ENCODE measurements at places on chromosomes 2 and 18.

DNA sequence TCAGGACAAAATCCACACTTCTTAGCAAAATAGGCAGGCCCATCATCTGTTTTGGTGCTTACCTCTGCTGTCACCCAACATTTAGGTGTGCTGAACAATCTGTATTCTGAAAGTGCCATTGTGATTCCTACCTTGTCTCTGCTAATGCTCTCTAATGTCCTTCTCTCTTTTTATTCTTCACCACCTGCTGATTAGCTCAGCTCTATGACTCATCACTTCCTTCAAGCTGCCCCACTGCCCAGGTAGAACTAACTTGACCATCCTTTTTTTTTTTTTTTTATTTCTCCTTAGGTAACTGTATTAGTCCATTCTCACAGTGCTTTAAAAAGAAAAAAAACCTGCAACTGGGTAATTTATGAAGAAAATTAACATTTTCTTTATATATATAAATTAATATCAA, 478.7 kb upstream of the POU3F3 start:
- DNase-seq: no peak

DNA sequence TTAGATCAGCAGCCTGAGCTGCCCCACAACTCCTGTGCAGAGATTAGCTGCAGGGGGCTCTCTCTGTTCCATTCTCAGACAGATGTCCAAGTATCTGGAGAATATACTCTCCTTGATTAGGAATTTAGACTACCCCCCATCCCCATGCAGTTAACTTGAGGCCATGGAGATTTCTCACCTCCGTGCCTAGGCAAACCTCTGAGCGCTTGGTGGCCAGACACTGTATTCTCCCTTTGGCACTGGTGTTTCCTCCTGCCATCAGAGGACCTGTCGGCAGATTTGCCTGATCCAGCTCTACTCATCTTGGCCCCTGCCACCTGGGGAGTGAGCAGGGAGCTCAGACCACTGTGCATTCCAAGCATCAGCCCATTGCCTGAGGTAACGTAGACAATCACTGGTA, 48.3 kb downstream of the ZNF804A start:
- DNase-seq: no peak

- no peak for DNase-seq
Observed at GRCh38 chr2:233428008-233428407, 73.7 kb downstream of the DGKD start.

DNA sequence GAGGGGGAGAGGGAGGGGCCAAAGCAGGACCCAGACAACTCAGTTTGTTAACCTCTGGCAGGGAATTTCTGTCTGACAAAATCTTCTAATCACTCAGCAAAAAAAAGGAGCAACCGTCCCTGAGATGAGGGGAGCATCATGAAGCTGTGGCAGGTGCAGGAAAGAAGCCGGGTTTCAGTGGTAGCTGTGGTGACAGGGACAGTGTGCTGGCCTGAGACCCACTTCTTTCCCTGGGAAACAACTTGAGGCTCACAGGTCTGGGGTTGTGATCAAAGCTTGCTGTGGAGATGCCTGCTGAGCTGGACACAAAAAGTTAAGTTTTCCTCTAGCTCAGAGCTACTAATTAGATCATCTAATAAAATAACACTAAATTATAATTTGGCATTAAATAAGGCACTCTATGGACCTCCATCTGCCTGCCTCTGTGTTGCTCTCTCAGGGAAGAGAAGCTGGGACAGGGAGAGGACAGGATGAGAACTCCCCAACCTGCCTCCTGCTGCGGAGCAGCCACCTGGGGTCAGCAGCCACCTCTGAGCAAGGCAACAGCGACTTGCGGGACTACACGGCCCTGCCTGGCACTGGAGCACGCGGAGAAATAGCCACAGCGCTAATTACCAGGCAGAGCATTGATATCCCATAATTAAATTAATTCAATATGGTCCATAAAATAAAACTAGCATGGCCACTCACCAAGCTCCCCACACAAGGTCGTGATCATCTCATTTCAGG, 104.6 kb upstream of the TEX51 start:
- DNase-seq: no peak

DNA sequence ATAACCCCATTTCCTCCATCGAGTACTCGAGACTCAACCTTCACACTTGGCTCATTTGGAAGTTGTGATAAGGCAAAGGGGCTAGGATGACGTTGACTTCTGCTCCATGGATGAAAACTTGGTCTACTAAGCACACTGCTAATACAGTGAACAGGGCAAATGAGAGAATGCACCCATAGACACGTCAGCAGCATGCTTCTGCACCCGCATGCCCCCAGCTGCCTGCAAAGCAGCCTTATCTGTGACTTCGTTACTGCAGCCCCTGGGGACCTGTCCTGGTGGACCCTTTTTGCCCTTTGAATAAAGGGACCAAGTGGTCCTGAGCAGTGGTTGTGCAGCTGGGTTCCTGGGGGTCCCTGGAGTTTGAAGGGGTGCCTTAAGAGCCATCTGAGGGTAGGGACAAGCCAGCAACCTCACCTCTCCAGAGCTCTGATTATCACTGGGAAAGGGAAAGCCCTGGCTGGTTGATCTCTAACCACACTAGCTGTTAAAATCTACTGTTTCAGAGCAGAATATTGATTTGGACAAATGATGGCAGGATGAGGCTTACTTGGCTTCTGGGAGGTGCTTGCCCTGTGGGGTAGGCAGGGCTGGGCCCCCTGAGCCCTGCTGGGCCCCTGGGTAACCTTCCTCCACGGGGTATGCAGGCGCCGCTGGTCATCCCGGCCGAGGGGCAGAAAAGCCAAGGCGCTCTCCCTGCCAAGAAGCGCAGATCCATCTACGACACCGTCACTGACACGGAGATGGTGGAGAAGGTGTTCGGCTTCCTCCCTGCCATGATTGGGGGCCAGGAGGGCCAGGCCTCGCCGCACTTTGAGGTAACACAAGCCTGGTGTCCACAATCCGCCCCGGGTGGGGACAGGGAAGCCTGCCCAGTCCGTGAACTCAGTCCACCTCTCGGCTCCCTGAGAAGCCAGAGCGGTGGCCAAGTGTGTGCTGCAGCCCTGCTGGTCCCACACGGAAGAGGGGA, 37.6 kb upstream of the GPR17 start:
- no peak for DNase-seq

DNA sequence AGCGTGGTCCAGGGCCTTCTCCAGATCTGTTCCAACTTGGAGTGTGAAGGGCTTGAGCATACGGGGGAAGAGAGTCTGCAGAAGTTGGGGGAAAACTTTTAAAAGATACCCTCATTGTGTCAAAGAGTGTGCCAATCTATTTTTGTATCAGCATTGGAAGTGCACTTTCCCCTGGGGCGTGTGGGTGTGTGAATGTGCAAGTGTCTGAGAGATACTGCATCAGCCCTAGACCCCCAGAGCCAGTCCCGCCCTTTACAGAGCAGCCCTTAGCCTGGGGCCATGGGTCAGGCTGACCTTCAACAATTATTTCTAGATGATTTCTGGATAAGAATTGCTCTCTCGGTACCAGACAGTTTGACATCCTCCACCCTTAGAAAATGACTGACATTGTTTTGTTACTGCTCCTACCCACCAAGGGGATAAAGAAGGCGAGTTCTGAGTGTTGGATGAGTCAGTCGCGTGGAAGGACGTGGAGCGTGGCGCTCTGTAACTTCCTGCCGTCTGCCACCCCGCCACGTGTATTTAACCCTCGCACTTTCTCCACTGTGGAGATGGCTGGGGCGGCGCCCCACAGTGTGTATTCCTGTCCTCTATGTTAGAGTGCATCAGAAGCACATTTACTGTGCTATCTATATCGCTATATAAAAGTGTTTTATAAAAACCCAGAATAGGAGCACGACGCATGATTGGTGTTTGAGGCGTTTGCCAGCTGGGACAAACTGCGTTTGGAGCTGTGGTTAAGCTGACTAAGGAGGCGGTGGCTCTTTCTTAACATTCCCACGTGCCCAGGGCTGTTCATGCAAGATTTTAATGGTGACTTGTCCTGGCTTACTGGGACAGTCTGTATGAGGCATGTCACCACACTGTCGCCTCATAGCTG, 122.6 kb downstream of the CABLES1 start:
- no peak for DNase-seq

DNA sequence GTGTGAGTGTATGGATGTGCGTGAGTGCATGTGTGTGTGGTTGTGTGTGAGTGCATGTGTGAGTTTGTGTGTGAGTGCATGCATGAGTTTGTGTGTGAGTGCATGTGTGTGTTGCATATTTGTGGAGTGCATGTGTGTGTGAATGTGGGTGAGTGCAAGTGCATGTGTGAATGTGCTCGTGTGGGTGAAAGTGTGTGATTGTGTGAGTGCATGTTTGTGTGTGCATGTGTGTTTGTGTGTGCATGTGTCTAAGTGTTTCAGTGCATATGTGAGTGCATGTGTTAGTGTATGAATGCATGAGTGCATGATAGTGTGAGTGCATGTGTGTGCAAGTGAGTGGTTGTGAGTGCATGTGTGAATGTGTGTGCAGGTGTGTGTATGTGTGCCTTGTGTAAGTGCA, 343.4 kb upstream of the SALL3 start:
- no peak for DNase-seq

DNA sequence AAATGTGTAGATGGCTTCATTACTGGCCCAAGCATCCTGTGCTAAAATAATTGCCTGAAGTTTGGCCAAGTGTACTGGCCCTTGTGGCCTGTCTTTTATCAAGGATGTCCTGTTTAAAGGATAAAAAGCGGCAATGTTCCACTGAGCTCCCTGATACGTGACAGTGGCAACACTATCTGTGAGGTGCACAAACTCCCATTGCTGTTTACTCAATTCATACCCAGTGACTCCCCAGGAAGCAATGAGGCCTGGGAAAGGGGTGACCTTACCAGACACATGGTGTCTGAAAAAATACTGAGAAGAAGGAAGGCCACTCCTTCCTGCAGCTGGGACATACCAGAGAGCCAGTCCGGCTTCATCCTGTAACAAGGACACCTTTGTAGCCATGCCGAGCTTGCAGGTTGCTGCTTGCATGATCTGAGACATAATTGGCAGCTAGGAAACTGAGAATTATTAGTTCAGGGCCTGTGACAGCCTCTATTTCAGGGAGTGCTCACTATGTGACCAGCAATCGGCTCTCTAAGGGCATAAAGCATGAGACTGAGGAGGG, 198.5 kb upstream of the LRATD1 start:
- DNase-seq: no peak

DNA sequence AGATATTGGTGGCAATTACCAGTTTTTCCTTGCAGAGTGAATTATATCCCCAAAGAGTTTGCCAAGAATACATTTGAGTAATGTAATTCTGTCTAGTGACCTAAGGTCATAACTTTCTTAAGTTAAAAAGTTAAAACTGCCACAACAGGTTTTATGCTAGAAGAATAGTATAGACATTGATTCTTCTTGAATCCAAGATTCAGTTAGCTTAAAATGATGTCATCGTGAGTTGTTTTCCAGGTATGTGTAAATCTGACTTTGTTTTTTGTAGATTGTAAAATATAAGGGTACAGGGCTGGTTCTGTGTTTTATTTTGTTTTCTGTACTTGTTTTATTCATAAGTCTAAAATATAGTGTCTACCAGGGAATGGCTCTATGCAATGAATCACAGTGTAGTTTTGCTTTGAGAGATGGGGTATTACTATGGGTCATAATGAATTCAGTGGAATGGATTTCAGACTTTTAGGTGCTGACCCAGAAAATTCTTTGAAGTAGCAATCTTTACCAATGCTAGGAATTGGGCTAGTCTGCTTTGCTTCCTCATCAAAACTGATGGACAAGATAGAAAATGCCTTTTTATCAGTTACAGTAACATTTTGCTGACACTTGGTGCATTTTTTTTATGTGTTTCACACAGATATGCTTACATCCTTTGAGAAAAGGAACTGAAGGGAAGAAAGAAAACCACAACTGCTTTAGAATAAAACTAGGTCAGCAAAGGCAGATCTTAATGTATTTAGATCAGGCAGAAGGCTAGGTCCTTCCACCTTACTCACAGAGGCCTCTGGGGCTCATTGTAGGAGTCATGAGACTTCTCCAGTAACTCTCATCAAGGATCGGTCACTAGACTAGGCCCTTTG, 20.8 kb upstream of the MGAT5 start:
- no peak for DNase-seq

DNA sequence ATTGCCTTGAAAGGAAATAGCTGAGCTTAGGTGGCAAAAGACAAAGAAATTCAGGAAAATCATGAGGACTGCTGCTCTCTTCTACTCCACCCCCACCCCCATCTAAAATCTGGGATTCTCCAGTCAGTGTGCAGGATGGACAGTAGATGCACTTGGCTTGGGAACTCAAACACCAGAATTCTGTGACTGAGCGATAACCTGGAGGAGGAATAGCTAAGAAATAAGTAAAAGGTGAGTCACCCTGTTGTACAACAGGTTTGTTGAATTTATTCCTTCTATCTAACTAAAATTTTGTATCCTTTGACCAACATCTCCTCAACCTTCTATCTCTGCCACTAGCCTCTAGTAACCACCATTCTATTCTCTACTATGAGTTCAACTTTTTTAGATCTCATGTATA, 1029.9 kb upstream of the ACVR2A start:
- no peak for DNase-seq
